ENCODE measurements at places on chromosomes 11 and 22. TPM values are rescaled to one million over a fixed set of nuclear protein-coding genes. Genes with fewer than 3 reads are reported as not detected.
A peak's percentile ranks its signal among the peaks of the same experiment; 100 is the strongest.

NXPE4 gene
- total RNA-seq, result not detected

KRTAP5-1 gene
- total RNA-seq, result not detected

RTN4RL2 gene
- not detected for total RNA-seq

MAPK8IP2 gene
- 5.7 TPM for total RNA-seq

SAA4 gene
- not detected for total RNA-seq

LRRN4CL gene
- 48.8 TPM for total RNA-seq

HSPB2 gene
- total RNA-seq, result 0.21 TPM

STK33 gene
- total RNA-seq, result 5.9 TPM

DNA sequence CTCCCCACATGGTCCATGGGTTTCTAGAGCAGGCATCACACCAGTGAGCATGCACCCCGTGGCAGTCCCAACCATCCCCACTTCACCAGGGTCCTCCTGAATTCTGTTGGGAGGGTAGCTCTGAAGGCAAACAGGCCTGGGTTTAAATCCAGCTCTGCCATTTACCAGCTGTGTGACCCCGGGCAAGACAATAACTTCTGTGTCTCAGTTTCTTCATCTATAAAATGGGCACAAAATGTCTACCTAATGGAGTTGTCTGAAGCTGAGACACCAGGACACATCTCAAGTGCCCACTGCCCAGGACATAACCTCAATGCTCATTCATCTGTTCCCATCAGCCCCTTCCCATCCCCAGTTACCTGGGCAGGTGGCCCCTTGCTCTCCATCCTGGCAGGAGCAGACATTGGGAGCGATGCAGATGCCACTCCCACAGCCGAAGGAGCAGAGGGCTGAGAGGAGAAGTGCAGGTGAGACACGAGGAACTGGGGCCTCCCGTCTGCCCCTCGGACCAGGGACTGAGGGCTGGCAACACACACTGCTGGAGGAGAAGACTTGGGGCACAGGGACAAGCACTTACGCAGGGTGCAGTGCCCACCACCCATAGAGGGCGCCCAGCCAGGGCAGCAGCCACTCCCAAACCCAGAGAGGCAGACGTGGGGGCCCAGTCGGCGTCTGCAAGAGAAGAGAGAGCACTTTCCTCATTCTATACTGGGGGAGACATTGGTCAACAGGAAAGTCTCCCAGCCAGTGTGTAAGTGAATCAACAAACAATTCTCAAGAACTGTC, 4.0 kb downstream of the VWCE start:
- DNase-seq, result no peak

- no peak for DNase-seq
Measured at GRCh38 chr11:70528046-70528793, 129.9 kb downstream of the CTTN start.

GRCh38 chr11:22337596-22338485, at the start of gene SLC17A6:
SLC17A6 (plus strand) TSS chr11:22338381; CDS start chr11:22338534, 153 bp downstream.
- DNase-seq, result no peak

- DNase-seq, result no peak
Measured at GRCh38 chr11:40732132-40732531, 727.3 kb downstream of the LRRC4C start.

DNA sequence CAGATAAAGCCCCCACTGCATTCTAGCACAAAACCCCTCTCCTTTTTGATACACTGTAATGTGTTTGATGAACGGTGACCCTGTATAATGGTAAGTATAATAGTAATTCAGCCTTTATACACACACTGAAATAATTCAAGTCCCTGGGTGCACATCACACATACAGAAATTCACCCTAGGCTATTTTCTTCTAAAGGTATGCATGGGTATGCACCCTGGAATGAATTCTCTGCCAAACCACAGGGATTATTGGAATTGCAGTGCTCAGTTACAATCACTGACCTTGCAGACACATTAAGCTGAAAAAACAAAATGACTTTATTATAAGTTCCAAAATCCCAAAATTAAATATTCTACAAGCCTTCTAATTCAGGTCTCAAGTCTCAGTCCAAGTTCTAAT, 245.9 kb upstream of the FAT3 start:
- no peak for DNase-seq

DNA sequence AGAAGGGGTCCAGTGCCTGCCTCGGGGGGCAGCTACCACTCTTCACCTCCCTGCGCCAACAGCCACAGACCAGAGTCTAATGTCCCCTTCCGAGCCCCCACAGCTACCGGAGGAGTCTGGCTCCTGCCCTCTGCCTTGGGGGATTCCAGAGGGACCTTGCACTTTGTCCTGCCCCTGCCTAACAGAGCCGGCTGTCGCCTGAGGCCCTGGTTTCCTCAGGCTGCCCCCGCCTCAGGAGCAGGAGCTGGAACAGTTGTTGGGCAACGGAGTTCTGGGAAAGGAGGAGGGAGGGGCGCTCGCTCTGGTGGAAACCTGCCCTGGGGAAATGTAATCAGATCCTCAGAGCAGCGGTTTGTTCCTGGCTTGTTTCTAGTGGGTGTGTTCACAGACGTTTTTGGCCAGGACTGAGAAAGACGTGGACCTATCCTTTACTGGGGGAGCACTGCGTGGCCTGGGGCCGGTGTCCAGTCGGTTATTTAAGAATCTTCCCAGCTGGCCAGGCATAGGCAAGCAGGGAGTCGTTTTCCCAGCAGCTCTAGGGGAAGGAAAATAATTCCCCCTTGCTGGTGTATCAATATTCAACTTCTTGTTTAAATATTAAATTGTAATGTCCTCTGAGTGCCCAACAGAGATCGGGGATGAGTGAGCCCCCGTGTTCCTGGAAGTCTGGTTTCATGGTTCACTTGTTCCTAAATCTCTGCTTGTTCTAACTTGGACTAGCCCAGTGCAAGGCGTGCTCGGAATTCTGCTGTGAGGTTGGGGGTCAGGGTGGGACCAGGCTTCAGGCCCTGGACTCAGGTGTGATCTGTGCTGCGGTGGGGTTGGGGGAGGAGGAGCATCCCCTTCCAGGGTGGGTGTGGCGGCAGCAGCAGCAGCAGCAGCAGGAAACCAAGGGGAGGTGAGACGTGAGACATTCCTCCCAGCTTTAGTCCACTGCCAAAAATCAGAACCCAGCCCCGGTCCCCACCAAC, 32.1 kb downstream of the A4GALT start:
- peak; percentile 91 for DNase-seq

- no peak for DNase-seq
Measured at GRCh38 chr11:16204261-16204660, 152.1 kb downstream of the SOX6 start.

DNA sequence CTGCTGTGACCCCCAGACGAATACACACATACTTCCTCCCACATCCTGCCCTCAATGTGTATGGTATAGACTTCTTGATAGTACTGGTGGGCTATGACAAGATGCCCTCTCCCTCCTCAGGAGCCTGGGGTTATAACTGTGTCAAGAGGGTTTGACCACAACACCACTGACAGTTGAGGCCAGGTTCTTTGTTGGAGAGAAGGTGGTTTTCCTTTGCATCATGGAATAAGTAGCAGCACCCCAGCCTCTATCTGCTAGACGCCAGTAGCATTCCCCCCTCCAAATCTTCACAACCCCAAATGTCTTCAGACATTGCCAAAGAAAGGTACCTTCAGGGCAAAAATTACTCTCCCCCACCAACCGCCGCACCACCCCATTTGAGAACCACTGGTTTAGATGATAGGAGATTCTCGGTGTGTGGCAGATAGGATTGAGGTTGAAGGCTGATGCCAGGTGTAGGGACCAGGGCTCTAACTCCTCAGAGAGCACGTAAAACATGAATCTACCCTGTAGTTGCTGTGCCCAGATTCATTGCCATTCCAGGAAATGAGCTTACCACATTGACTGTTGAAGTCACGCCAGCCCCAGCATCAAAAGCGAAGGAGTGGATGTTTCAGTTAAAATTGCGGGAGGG, 5.5 kb upstream of the MYO18B start:
- DNase-seq, result no peak

DNA sequence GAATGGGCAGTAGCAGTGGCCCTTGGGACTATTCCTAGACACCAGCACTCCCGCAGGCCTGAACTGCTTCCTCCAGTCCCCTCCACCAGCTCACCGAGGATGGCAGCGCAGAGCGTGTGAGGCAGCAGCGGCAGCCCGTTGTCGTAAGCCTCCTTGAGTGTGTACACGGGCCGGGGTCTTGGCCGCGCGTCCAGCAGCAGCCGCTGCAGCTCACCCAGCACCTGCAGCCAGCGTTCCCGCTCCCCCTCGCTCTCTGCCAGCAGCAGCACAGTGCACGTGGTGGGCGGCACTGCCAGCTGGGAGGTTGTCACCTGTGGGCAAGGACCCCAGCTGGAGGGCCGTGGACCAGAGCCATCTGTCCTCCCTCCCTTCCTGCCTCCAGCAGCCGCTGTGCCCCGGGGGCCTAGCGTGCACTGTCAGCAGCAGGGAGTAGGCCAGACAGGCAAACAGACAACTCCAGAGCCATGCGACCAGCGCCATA, 13.0 kb downstream of the CDC42BPG start:
- no peak for DNase-seq

DNA sequence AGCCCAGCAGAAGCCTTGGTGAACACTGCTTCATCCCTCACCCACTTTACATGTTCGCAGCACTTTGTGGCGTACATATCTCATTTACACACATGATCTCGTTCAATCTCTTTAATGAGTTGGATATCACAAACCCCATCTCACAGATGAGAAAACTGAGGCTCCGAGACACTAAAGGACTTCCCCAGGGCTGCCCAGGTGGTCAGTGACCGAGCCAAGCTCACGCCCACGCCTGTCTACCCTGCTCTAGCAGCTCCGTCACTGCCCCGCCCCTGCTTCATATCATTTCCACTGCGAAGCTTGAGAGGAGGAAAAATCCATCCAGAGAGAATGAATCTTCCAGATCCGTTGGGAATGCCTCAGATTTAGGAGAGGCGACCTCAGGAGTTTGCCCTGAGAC, 11.8 kb upstream of the DSCAML1 start:
- no peak for DNase-seq
